NCI-H2171 (cell line): ENCODE measurements at places on chromosomes 6 and 20.

- no peak for DNase-seq
These were observed 112.7 kb downstream of the PSMB1 start for GRCh38 chr6:170440437-170440836.

GRCh38 chr6:131669891-131670290 lies 31.3 kb downstream of the OR2A4 start:
- no peak for DNase-seq

GRCh38 chr6:84462698-84463097 lies 235.3 kb upstream of the CEP162 start:
- DNase-seq: no peak

GRCh38 chr20:1446536-1446935 lies 20.1 kb downstream of the NSFL1C start:
- no peak for DNase-seq

- DNase-seq: no peak
These were observed 372.0 kb downstream of the PLCB1 start for GRCh38 chr20:8504030-8504429.

DNA sequence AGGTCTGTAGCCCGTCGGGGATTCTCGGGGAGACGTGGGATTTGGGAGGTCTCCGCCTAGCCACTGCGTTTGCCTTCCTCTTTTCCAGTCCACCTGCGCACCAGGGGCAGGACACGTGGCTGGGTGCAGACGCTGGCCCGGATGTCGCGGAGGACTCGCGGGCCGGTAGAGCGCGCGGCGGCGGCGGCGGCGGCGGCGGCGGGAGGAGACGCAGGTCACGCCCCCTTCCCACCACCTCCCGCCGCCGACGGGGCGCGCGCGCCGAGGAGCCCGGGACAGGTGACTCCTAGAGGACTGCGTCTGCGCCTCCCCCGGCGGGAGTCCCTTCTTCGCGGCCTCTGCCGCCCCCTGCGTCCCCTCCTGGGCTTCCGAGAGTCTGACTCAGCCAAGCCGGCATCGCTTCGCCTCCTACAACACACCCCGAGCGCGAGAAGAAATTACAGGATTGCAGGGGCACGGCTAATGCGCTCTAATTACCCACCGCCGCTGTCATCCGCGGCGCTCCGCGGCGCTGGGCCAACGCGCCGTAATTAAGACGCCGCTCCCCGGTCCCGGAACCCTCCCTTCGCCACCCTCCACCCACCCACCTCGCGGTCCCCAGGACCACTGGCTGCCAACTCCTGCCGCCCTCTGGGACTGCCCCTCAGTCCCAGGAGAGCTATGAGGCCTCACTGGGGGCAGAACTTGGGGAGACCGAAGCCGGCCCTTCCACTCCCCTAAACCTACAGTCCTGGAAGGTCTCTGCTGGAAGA lies 124.5 kb downstream of the MRPL14 start:
- peak; percentile 60 for DNase-seq

- DNase-seq: no peak
These were observed 167.8 kb downstream of the JARID2 start for GRCh38 chr6:15413466-15414234.
